ENCODE measurements at places on chromosomes 5 and 9.

- DNase-seq = no peak
Observed at GRCh38 chr9:134346151-134346550, 19.9 kb downstream of the RXRA start.

DNA sequence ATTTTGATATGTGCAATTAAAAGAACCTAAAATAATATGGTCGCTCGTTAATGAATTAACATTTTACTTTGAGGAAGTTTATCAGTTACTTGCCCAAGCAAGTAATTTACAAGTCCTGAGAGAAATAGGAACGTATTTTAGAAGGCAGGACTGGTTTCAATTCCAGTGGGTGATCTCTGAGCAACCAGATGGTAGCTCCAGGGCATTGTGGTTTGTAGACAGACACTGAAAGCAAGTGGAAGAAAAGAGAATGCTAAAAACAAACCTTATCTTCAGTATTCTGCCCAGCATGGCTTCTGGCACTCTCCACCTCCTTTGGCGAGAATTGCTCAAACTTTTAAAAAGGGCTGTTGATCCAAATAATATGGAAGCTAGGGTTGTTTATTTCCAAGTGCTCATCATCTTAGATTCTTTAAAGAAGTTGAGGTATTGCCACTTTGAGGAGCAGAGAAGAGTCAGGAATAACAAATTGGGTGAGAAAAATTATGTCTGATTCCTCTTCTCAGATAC lies 31.8 kb upstream of the ERAP2 start:
- no peak for DNase-seq

GRCh38 chr5:95881833-95882232 lies 59.3 kb upstream of the GLRX start:
- no peak for DNase-seq

- DNase-seq = no peak
Observed at GRCh38 chr9:129156163-129156562, 21.9 kb downstream of the IER5L start.

- no peak for DNase-seq
Observed at GRCh38 chr9:35552837-35553236, 52.2 kb upstream of the TESK1 start.

GRCh38 chr5:153496835-153497234 lies 6.4 kb downstream of the GRIA1 start:
- no peak for DNase-seq

DNA sequence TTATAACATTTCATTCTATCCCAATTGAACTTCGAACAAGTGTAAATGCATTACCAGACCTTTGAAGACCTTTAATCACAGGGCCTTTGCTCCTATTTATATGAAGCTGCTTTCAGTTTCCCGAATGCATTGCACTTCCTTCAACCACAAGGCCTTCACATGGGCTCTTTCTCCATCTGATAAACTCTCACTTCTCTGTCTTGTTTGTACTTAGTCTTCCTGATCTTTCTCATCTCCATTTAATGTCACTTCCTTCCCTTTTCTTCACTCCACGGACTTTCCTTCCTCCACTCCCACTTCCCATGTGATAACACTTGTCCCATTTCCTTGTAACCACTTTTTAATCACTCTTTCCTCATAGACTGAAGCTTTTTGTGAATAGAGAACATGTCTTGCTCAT lies 74.3 kb upstream of the TNC start:
- DNase-seq = no peak

GRCh38 chr5:133679534-133679933 lies 67.2 kb upstream of the FSTL4 start:
- no peak for DNase-seq

DNA sequence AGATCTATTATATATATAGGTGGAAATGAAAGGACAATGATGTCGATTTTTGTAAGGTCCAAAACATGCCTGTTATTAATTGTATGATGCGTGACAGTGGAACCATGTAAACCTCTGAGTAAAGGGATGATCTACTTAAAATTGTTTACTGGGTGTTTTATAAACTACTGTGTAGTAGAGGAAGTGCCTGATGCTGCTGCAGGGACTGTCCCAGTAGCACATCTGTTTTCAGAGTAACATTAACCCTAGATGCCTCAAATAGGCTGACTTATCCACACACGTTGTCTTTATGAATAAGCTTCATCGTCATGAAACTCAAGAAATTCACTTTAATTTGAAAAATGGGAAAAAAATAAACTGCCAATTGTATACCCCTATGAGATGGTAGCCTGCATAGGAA lies 1.7 kb downstream of the CAMK4 start:
- peak; percentile 40 for DNase-seq

DNA sequence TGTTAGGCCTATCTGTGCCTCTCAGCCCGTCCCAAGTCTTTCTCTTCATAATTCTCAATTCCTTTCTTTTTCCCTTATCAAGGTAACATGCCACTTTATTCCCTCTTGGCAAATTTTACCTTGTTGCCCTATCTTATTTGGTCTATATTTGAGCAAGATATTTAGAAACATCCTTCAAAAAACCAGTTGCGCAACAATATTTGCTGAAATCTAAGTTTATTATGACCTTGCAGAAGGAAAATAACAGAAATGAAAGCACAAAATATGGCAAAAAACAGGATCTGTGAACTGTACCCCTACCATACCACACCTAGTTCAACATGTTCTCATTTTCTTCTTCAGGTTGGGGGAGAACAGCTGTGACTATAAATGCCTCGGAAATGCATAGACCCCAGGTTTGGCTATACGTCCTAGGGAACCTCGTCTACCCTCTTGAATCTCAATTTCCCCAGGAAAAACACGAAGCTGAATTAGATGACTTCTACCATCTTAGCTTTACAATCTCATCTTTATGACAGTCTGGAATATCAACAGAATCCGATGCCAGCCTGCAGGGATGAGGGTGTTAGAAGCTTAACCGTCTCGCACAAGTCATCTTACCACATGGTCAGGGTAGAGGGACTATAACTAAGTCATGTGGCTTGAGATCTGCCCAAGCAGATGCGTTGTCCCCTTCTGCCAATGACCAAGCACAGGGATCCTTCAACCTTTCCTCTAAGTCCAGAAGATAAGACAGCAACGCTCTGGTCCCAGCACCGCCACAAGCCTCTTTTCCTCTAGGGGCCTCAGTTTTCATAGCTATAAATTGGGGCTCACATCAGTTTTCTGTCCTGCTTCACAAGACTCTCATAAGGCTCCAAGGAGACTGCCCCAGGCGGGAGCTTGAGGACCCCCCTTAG lies 1.3 kb downstream of the LCP2 start:
- DNase-seq = no peak

GRCh38 chr5:93331863-93332262 lies 249.2 kb downstream of the NR2F1-AS1 start:
- no peak for DNase-seq

DNA sequence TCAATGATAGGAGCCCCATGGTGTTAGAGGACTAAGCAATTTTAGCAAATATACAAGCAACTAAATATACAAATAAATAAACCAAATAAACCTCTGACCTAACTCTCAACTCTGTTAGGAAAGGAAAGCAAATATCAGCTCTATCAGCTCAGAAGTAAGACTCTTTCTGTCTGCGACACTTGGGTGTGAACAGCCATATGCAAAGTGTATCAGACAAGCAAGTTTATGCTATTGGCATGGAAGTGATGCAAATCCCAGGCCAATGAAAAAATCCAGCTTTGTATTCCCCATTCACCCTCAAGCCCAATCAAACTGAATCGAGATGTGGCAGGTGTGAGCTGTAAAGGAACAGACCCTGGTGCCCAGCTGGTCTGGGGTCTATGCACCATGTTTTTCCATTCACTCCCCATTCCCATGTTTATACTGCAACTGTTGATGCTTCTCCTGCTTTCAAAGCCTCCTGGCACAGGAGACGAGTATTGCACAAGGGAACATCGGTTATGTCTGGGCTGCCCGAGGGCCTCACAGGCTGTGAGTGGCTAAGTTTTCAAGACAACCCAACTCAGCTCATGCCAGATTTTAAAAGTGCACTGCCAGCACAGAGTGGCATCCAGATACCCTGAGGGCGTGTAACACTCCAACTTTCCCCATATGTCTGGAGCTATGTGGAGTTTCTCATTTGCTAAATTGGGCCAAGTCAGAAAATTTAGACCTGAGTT lies 73.1 kb downstream of the FEM1C start:
- DNase-seq = no peak

DNA sequence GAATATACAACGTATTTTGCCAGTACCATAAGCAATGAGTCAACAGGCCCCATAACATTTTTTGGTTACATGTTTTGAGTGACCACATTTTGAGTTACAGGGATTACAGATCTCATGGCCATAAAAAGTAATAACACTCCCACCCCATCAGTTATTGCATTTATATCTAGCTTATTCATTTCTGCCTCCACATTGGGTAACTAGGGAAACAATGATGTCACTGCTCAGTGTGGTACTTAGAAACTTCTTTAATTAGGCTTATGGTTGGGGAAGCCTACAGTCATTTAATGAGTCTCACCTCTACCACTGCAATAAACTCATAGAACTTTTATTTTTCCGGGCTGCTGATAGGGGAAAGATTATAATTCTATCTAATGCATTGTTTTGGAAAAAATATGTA lies 39.9 kb upstream of the SMIM15 start:
- DNase-seq = peak; percentile 14

- no peak for DNase-seq
Observed at GRCh38 chr5:3384531-3384930, 211.1 kb upstream of the IRX1 start.

DNA sequence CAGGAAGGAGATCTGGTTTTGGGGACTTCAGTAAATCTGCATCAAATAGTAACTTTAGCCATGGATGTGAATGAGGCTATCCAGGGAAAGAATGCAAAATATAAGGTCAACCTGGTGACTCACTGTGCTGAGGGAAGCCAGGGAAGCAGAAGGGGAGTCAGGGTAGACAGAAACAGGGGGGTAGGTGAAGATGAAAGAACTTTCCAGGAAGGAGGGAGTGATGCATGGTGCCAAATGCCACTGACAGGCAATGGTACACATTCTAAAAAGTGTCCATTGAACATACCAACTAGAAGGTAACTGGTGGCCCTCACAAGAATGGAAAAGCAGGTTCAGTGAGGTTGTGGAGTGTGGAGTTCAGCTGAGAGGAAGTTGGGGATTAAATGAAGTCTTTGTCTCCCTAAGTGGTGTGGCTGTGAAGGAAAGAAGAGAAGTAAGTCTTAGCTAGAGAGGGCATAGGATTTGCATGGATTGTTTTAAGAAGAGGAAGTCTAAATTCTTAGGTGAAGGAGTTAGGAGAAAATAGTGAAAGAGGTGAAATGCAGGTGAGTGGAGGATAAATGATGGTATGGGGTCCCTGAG lies 35.5 kb downstream of the PALM2AKAP2 start:
- no peak for DNase-seq

DNA sequence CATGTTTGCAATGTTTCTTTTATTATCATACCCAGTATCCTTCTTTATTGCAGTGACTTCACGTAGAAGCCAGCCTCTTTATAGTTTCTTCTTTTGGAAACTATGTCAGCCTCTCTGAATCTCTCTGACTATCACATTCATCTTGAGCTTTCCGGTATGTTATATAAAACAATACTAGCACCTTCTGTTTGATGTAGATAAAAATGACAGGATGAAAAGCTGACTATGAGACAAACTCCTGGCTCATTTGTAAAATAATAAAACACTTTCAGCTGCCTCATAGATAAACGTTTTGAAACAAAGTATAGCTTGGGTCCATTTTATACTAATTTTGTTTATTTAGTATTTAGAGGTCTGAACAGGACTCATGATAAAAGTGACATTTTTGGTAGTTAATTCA lies 1145.4 kb upstream of the NUDT12 start:
- no peak for DNase-seq

GRCh38 chr9:136703276-136703860 lies 9.0 kb upstream of the DIPK1B start:
- no peak for DNase-seq

- DNase-seq = no peak
Observed at GRCh38 chr5:1510151-1510561, 13.6 kb downstream of the LPCAT1 start.

All from GM10248 (cell line).